ENCODE measurements at places on chromosomes 2 and 18.
A peak's percentile ranks its signal among the peaks of the same experiment; 100 is the strongest.

GRCh38 chr2:241868661-241869081 is 858 bp upstream of the RTP5 start:
- no peak for DNase-seq

DNA sequence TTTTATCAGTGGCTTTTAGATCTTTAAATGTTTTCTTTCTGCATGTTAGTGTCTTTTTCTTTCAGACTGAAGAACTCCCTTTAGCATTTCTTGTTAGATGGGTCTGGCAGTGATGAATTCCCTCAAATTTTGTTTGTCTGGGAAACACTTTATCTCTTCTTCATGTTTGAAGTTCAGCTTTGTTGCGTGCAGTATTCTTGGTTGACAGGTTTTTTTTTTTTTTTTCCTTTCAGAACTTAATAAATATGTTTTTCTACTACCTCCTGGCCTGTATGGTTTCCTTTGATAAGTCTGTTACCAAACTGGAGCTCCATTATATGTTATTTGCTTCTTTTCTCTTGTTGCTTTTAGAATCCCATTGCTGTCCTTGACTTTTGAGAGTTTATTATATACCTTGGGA is 89.8 kb upstream of the ACKR3 start:
- no peak for DNase-seq

DNA sequence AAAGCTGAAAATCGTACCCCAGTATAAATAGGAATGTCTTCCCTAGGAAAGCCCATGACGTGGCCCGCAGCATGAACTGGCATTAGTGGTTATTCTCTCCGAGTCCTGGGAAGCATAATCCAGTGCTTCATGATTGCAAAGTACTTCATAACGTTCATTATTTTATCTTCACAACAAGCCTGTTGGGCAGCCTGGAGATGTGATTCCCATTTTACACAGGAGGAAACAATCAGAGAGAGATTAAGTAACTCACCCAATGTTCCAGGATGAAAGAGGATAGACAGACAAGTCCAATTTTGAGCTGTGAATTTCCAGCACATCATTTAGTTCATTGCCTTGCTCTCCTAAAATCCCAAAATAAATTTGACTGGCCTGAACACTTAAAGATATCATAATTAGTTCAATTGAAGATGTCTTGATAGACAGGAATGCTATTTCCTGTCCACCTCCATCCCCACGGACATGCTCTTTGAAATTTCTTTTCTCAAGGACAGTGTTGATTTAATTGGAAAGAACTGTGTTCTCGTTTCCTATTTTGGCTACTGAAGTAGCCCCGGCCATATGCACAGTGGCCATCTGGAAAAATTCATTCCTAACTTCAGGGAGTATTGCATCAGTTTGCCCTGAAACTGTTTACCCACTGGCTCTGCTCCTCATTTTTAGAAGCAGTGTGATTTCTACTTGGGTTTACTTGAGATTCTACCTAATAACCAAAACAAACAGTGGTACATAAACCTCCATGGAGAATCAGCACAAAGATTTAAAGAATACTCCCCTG is 93.9 kb downstream of the VWC2L start:
- DNase-seq = no peak

GRCh38 chr2:85133751-85134254 is 611 bp downstream of the TCF7L1 start:
- DNase-seq = peak; percentile 90

DNA sequence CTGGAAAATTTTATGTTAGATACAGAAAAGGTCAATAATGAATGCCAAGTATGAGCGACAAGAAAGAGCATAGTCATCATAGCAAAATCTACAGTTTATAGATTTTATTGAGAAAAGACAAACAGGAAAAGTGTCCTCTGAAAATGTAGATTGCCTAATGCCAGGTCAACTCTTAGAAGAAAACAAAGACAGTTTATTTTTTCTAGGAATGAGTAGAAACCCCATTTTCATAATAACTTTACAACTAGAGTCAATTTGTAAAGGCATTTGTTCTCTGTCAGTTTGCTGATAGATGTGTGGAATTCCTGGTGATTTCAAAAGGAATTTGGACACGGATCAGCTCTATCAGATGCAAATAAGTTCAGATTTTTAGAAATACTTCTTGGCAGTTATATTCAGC is 16.6 kb downstream of the CDH7 start:
- no peak for DNase-seq

- no peak for DNase-seq
These were observed 763.3 kb upstream of the FSHR start for GRCh38 chr2:49917654-49918053.

DNA sequence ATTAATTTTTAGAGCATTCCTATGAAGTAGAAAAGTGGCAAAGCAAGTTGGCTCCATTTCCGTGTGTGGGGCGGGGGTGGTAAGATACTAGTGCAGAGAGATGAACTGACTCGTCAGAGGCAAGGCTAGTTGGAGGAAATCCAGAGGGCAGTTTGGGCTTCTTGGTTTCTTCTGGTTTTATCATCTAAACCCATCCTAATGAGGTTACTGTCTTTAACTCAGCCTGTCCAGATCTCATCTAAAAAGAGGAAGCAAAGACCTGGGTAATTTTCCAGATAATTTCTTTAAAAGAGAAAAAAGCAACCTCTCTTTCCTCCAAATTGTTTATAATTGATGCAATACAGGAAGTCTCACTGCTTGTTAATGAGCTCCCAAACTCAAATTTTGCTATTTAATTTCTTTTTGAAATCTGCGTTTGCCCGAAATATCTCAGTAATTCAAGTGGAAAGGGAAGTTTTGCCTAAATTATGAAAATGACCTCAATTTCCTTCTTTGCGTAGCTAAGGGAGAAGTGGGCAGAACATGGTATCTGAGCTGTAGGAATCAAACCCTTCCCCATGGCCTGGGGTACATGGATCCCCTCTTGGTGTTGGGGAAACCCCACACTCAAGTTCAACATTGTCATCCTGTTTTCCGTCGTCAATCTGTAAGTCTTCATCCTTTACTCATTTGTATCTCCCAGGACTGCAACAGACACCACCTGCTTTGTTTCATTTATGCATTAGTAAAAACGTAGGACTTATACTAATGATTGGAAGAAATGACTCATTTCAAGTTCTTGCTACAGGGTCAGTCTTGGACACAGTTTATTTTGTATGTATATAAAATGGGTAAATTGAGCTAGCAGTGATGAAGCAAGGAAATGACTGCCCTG is 89.1 kb upstream of the KLF7 start:
- DNase-seq = no peak

GRCh38 chr2:226683196-226683595 is 116.4 kb downstream of the IRS1 start:
- DNase-seq = no peak

GRCh38 chr2:105629634-105630033 is 115.1 kb upstream of the NCK2 start:
- DNase-seq = no peak

- DNase-seq = no peak
These were observed 8.7 kb upstream of the ADGRF3 start for GRCh38 chr2:26355038-26355995.

DNA sequence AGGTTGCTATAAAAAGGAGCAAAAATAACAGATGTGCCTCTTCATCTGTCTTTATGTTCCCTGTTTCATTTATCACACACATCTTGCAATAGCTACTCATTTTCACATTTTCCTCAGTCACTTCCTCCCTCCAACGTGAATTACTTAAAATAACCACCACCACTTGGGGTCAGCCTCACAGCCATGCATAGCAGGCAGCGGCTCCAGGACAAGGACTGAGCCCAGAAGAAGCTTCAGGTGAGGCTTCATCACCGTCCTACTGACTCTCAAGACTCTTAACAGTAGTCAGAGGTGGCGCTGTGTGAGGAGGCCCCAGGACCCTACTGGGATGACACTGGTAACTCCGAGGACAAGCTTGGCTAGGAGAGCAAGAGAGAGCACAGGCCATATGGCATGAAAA is 15.5 kb upstream of the ST8SIA5 start:
- no peak for DNase-seq

DNA sequence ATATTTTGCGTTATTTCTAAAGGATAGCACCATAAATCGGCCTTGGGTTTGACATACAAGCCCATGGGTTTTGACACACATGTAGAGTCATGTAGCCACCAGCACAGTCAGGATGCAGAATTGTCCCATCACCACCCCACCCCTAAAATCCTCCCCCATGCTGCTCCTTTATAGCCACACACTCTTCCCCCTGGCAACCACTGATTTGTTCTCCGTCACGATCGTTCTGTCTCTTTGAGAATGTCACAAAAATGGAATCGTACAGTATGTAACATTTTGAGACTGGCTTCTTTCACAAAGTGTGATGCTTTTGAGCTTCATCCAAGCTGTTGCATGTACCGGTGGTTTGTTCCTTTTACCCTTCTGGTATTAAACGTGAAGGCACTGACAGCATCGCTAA is 39.1 kb downstream of the CRACDL start:
- DNase-seq = no peak

- DNase-seq = no peak
These were observed 3.5 kb downstream of the WDR54 start for GRCh38 chr2:74424995-74425406.

DNA sequence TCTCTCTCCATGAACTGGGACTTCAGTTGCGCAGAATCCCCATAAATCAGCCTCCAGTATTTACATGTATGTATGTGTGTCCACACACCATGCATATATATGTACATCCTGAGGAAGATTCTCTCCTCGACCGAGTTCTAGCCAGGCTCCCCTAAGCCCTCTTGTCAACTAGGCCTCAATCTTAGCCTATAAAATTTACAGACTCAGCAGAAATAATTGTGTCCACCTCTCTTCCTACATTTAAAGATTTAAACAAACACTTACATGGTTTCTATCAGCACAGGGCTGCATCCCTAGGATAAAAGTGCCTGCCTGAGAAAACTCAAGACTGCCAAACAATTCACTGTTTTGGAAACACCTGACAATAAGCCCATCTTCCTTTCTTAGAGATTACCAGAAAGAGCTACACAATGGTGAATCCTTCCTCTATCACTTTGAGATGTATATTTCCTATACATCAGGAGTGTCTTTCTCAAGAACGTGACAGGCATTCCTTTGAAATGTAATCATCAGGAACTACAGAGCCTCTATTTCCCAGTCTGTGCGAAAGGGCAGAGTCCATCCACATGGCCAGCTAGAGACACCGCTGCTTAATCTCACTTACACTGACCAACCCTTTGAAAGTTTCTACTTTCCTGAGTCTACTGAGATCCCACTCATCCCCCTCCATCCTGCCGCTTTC is 39.5 kb downstream of the ZNF519 start:
- DNase-seq = no peak

DNA sequence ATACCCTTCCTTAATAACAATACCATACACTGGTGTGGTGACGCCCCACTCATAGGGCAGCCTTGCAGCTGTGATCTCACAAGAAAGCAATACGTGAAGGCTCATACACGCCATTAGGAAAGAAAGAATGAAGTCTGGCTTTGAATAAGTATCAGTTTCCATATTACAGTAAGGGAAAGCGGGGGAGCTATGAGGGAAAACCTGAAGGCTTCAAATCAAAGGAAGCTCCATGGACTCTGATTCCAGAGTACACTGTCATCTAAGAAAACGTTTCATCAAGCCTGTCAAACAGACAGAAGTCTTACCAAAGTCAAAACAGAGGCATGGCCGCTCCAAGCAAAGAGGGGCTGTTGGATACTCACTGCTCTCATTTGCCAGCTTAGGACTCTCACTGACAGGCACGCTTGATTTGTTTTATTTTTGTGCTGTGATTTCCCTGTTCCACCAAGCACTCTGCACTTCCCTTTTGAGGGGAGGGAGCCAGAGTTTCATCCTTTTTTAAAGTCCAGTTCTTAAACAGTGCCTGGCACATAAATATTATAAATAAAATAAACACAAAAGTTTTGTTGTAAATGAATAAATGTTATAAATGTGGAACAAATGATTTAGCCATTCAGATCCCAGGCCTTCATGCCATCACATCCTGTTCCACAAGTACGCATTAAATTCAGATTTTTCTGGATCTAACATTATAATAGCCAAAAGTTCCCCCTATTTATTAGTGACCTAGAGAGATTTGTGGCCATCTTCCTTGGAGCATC is 221.2 kb downstream of the PIEZO2 start:
- no peak for DNase-seq

GRCh38 chr2:238203973-238204683 is 633 bp upstream of the ILKAP start:
- DNase-seq = no peak

DNA sequence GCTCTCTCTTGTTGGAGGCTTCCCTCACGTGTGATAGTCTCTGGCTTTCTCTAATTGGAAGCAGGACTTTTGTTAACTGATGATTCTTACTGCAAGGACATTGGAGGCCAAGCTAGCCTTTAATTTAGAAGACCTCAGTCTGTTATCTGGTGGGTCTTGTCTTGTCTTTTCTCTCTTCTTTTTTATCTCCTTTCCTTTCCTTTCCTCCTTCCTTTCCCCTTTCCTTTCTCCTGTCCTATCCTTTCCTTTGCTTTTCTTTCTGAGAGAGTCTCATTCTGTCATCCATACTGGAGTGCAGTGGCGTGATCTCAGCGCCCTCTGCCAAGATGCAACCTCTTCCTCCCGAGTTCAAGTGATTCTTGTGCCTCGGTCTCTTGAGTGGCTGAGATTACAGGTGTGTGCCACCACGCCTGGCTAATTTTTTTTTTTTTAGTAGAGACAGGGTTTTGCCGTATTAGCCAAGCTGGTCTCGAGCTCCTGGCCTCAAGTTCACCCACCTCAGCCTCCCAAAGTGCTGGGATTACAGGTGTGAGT is 18.1 kb downstream of the CCNYL1 start:
- no peak for DNase-seq

DNA sequence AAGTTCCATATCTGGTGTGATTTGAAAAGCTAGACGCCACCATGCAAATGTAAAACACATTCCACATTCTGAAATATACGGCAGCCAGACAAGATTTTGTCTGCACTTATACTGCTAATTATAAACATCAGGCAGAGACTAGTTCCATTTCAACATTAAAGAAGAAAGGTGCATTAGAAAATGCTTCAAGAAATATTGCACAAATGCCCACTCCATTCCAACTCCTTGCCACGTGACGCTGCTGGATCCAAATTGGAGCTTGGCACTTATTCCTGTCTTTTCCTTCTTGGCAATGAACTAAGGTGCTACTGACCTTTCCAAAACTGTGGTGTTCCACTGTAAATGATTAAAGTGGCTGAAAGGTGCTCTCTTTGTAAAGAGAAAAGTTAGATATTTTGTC is 6.3 kb downstream of the COL6A3 start:
- DNase-seq = no peak

- no peak for DNase-seq
These were observed 2.7 kb upstream of the CCBE1 start for GRCh38 chr18:59699750-59700534.

- DNase-seq = no peak
These were observed 48.8 kb downstream of the TCF4 start for GRCh38 chr18:55539240-55539639.

GRCh38 chr2:221715523-221716247 is 143.6 kb upstream of the EPHA4 start:
- DNase-seq = no peak

DNA sequence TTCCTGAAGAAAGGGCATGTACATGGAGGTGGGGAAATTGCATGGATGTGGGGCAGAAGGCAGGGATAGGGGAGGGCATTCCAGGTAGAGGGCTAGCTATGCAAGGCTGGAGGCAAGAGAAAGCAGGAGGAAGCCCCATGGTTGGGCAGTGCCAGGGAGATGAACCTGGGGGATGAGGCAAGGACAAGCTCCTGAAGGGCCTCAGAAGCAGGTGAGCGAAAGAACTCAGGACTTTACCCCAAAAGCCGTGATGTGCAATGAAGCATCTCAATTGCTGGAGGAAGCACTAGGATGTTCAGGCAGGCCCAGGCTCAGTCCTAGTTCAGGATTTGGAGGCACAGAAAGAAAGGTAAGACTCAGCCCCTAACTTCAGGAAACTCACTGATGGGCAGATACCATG is 117.0 kb upstream of the EPAS1 start:
- no peak for DNase-seq
